ENCODE measurements at places on chromosomes 2 and 18.

- DNase-seq: no peak
Measured at GRCh38 chr2:48668992-48669391, 51.3 kb downstream of the GTF2A1L start.

DNA sequence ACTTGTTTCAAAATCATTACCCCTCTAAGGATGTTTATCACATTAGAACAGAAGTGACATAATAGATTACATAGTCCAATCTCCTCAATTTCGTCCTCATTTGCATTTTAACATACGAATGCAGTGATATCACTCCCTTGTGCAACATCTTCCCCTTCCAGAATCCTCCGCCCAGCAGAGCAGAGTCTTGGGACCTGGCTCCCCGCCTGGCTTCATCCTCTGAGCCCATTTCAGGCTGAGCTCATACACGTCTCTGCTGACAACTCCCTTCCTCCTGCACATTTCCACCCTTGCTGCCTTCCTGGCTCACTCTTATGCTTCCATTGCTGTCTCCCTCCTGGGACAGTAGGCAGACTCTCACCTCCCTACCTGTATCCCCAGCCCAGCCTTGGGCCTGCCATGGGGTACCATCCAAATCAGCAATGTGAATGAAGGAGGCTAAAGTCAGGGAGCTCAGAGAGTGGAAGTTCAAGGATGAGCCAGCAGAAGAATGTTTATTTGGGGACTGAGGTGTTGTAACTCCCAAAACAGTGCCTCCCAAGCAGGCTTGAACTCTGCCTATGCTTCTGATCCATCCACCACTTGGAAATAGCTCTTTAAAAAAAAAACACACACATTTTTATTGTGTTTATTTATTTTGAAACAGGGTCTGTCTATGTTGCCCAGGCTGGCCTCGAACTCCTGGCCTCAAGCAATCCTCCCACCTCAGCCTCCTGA is 165.2 kb downstream of the TMEM200C start:
- DNase-seq: no peak

DNA sequence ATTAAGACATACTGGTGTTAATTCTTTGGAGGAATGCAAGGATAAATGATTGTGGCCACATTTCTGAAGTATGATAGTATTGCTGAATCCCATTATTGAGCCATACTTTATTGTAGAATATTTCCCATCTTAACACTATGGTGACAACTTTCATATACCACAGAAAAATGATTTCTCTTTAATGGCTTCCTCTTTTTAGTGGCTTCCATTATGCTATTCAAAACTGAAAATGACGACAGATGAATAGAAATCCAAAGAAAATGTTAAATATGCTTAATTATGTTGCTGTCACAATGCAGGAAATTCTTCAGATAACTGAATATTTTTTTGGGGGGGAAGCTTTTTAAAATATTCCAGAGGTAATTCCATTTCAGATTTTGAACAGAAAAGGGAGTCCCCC is 88.9 kb upstream of the TMEM200C start:
- DNase-seq: no peak

DNA sequence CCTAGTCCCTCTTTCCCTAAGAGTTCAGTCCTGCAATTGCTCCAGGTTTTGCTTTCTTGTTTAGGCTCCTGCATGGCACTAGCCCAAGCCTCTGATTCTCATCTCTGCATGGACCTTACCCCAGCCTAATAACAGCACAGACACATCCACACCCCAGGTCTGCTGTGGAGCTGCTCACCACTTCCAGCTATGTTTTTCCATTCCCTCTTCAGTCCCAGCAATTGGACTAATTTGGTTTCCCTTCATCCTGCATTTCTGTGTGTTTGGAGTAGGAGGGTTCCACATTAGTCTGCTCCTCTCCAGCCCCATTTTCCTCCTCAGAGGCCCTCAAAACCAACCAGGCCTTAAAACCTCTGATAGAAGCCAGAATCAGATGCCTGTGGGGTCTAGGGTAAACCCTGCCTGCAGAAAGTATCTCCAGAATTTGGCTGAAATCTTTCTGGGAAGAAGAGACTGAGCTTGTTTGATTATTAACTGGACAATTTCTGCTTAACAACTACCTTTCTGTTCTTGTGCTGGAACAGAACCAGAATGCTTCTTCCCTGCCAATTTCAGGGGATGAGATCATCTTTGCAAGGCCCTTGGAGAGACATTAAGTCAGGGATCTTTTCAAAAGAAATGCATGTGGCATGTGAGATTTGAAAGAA is 95.9 kb downstream of the GFPT1 start:
- no peak for DNase-seq

GRCh38 chr2:17976871-17977746 is 98.6 kb downstream of the KCNS3 start:
- DNase-seq: no peak

DNA sequence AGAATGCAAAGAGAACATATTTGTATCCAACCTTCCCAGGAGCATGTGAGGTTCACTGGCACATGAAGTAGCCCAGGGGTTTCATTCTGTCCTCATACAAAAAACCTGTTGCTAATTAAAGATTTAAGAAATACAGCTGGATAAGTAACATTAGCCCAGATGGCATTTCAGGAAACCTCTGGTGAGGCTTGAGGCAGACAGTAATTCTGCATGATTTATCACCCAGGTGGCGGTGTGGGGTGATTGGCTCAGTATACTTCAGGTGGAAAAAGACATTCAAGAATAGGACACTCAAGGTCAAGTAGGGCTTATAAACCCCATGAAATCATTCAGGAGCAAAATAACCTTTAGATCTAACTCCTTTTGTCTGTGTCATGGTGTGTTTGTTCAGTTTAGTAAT is 237.4 kb downstream of the RNF144A start:
- DNase-seq: no peak

DNA sequence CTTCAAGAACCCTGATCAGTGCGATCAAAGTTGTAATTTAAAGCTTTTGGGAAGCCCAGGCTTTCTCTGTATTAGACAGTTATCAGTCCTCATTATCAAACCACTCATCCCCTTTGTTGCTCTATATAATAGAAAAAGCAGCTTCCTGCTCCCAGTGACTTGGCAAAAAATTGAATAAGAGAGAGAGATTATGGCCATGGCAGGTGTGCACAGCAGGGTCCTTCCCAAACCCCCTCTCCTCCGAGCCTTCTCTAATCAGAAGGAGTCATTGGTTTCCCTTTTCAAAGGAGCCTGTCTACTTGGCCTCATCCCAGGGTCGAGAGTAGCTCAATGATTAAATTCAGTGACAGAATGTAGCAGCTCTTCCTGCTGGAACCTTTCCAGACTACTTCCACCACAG is 81.5 kb downstream of the SEMA4F start:
- DNase-seq: no peak

- DNase-seq: no peak
Measured at GRCh38 chr2:155412598-155412997, 714.1 kb downstream of the KCNJ3 start.

DNA sequence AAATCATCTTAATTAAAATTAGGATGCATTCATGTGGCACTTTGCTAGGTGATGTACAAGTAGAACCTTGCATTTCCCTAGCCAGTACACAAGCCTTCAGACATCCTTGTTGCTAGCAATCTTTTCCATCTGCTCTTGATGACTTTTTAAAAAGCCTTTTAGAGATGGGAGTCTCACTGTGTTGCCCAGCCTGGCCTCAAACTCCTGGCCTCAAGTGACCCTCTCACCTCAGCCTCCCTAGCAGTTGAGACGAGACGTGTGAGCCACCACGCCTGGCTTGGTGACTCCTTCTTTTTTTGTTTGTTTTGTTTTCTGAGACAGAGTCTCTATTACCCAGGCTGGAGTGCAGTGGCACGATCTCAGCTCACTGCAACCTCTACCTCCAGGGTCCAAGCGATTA is 1.7 kb upstream of the CCDC88A start:
- DNase-seq: no peak

- DNase-seq: no peak
Measured at GRCh38 chr2:98866033-98866432, 70.0 kb downstream of the CRACDL start.

DNA sequence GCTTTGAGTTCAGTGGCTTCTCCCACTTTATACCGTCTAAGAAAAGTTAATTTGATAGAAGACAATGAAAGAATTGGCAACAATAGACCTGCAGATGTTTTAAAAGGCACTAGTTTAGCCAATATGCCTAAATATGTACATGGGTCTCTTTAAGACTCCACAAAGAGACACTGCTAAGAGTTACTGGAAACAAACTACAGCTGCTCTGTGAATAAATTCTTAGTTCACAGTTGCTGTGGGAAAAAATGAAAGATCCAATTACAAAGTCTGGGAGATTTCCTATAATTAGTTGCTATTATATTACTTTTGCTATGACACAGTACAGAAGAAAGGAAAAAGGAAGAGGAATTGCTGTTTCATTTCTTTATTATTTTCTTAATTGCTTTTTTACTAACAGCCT is 34.3 kb downstream of the SCN9A start:
- DNase-seq: no peak

- DNase-seq: no peak
Measured at GRCh38 chr2:108933691-108934117, 55.3 kb downstream of the EDAR start.

DNA sequence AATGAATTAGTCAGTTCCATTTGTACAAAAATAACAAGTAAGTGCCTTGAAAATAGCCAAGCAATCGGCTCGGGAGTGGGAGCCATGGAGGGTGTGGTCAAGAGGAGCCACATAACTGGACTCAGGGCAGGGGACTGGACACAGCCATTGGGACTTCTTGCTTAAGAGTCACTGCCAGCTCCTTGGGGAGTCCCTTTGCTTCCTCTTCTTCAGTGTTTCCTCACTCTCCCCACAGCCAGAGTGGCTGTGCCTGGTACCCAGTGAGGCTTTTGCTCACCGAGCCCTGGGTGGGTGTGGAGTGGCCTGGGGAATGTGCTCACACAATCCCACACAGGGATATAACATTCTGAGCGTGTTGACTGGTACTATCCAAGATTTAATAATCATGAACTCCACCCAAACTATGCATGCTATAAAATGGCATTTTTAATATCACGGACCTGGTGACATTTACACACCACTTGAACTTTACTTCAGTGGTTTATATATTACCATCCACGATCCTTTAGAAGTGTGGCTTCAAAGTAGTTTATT is 94.6 kb downstream of the PTGR3 start:
- no peak for DNase-seq

DNA sequence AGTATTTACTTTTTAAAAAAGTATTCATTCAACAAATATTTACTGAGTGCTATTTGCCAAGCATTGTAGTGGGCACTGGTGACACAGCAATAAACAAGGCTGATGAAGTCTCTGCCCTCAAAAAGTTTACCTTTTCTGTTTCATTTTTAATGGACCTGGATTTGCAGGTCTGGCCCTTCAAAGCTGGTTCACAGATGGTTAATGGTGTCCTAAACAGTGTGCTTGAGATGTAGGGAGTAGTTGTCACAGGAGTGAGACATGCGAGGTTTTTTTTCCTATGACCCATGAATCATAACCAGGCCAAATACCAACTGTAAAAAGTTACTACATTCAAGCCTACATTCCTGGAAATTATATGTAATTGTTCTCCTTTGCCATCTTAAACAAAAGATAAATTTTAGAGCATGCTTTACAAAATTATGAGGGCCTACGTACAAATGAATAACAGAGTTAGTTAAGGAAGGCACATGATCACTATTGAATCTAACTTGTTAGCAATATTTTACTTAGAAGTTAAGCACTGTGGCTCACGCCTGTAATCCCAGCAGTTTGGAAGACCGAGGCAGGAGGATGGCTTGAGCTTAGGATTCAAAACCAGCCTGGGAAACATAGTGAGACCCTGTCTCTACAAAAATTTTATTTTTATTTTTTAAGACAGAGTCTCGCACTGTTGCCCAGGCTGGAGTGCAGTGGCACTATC is 223.9 kb downstream of the MBD5 start:
- no peak for DNase-seq

- no peak for DNase-seq
Measured at GRCh38 chr18:66473882-66474281, 130.0 kb downstream of the CDH19 start.

DNA sequence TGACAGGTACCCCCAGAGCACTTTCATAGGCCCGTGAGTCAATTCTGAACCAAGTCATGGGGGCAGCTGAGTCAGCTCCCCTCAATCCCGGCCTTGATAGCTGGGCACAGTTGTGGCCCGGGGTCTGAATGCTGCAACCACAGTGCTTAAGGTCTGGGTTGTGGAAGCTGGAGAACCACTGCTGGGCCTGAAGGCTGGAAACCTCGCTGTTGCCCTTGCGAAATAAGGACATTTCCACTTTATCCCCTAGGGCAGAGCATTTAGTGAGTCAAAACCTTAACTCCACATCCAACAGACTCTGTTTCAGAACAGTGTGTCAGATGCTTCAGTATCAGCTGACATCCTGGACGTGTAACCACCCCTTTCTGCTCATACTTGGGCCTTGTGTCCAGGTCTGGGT is 58.6 kb downstream of the SP110 start:
- peak; percentile 26 for DNase-seq
